ENCODE measurements at places on chromosomes 12 and 14.
A peak's percentile ranks its signal among the peaks of the same experiment; 100 is the strongest.

- no peak for DNase-seq
Observed at GRCh38 chr12:76690921-76691700, 72.8 kb upstream of the ZDHHC17 start.

GRCh38 chr12:102503056-102503681 lies 22.8 kb upstream of the IGF1 start:
- DNase-seq = no peak

DNA sequence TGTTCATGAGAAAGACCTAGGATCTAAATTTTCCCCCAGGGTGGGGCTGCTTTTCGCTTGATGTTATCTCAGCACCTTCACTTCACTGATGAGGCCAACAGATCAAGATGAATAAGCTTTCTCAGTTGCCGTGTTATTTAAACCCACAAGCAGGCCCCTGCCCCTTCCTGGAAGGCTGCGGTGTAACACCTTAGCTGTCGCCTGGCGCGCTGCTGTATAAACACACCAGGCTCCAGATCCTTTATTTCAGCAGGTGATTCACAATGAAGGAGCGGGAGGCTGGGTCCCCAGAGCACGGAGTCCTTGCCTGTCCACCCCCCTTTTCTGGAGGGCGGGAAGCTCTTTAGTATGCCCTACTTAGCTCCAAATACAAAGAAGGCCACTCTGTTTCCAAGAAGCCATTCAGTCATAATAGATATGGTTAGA lies 515.4 kb downstream of the FUT8 start:
- DNase-seq = peak; percentile 21

DNA sequence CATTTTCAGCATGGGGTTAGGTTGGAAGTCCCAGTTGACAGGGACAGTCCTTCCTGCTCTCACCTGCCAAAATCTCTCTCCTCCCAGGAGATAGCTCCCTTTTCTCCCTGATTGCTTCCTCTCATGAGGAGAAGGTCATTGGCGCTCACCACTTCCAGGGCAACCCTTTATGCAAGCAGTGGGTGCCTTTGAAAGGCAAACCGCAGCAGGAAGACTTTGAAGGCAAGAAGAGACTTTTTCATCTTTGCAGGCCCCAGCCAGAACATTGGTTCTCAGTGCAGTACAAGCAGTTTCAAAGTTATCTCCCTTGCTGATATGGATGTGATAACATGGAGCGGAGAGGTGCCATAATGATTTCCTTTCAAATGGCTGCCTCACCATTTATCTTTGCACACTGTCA lies 483.0 kb downstream of the DIO2 start:
- no peak for DNase-seq

DNA sequence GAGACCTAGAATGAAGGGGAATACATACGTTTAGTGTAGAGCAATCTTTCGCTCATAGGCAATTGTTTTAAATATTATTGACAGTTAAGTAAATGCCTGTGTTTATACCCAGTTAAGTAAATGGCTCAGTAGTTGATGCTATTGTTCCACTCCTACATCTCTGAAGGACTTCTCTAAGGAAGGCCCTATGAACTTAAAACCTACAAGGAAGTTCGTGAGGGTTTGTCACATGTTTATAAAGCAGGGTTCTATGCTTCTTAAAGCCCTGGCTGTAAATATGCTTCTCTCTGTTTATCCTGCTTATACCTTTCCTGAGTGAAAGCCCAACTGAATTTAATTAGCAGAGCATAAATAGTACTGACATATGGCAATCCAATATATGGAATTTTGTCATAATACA lies 282.1 kb upstream of the NPAS3 start:
- no peak for DNase-seq

GRCh38 chr12:27383429-27384260 lies 51.0 kb downstream of the BMAL2 start:
- DNase-seq = peak; percentile 83

- no peak for DNase-seq
Observed at GRCh38 chr12:66403746-66404145, 101.5 kb downstream of the HELB start.

DNA sequence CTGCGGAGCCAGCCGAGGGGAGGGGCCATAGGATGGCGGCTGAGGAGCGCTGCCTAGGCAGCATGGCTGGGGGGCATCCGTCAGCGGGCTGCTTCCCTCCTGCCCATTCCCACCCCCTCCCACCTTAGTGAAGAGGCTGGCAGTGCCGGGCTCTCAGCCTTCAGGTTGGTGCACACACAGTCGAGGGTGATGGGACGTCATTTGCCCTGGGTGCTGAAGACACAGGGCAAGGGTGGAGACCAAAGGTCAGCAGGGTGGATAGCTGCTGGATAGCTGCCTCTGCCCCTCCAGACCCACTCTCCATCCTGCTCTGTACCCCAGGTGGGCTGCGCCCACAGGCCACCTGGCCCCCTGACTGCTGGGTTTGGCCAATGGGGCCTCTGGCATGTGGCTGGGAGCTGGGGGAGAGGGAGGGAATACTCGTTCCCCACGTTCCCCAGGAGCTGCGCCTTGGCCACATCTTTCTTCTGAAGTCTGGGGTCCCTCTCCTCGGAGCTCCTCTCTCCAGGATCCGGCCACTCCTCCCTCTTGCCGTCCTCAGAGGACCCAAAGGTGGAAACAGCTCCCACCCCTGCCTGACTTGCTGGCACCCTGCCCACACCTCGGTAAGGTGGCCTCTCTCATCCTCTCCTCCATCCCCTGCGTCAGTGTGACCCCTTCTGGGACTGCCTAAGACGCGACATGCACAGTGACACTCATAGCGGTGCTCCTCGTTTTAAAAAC lies 11.2 kb upstream of the CDC42BPB start:
- no peak for DNase-seq

- DNase-seq = peak; percentile 57
Observed at GRCh38 chr12:51687177-51687576, 96.1 kb downstream of the SCN8A start.

- no peak for DNase-seq
Observed at GRCh38 chr12:58293308-58293982, 352.1 kb downstream of the ATP23 start.
